ENCODE measurements at places on chromosomes 3 and 15. TPM values are rescaled to one million over a fixed set of nuclear protein-coding genes. Genes with fewer than 3 reads are reported as not detected.
A peak's percentile ranks its signal among the peaks of the same experiment; 100 is the strongest.

DNA sequence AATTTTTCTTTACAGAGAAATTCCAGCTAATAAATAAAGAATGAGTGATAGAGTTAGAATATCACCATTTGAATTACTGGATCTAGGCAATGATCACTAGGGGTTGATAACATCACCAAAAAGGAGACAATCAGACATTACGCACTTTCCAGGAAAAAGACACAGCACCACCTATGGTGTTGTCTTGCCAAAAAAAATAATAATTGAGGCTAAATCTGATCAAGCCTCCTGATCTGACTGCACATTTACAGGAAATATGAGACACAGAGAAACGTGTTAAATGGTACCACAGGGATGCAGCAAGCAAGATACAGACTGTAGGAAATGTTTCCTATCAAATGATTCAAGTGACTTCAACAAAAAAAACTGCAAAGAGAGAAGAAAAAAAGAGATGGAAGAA is 92.8 kb downstream of the EOMES start:
- no peak overlapping the region for H3K27ac ChIP-seq
- no peak for DNase-seq
- H3K27me3 ChIP-seq: no peaks in the 10 kb centered on the region
- H3K4me1 ChIP-seq: no peaks in the 10 kb centered on the region

Gene CCPG1
- total RNA-seq: 40.7 TPM

DNA sequence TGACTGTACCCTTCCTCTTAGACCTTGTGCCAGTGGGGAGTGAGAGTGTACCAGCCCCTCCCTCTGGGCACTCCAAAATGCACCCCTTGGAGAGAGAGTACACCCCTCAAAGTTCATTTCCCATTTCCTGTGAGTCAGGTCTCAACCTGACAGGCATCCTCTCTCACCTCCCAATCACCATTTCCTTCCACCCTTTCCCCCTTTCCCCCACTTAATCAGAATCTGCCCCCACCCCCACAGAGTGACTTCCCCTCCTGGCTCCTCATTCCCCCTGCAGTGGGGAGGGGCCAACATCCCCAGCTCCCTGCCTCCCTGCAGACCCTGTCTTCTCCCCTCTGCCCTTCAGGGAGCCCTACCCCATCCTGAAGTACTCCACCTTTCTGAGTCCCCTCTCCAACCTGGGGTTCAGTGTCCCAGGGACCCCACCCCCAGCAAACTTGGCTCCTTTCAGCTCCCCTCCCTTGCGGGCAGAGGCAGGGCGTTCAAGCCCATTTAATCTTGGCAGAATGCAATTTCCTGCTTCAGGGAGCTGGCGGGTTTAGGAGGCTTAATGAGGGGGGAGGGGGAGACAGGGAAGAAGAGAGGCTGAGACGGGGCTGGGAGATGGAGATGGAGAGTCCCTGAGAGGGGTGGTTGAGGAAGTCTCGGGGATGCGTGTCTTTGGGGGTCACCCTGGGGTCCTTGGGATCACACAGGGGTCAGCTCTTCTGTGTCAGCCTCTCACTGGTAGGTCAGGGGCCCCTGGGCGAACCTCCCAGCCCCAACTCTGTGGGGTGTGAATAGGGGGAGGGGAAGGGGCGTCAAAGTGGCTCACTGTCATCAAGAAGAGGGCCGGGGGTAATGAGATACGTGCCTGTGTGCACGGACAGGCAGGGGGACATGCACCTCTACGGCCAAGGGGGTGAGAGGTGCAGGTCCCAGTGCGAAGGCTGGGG is 16.6 kb upstream of the SEMA3F start:
- H3K4me1 ChIP-seq: peaks cover 29% of the 10 kb centered on the region
- peak; percentile 81 for DNase-seq
- peak overlapping the region; percentile 62 for H3K4me3 ChIP-seq
- H3K27ac ChIP-seq: no peak overlapping the region
- no peaks in the 10 kb centered on the region for H3K27me3 ChIP-seq

Gene MYL3
- total RNA-seq: 2.8 TPM

DNA sequence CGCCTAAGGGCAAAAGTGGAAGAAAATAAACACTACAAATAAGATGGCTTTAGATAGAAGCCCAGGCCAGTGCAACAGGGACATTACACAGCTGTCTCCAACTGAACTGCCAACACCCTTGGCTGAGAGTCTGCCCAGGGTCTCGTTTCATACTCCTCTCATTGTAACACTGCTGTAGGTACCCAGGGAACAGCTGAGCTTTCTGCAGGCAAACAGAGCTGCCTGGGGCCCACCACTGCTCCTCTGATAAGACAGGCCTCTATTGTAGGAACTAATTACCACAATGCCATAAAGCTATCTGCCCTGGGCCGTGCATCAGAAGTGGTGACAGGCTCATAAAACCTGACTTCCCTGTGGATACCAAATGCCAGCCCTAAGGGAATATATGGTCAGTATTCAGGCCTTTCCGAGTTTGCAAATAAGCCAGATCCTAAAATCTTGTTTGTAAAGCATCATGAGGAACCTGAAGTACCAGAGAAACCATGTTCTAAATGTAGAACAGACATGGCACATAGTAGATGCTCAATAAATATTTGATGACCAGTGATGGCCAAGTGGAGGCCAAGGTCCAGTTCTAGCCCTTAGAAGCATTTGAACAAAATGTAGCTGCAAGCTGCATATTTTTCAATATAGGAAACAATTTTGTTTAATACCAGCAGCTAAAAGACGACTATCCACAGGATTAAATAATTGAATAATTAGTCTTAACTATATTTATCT is 84.3 kb upstream of the NEO1 start:
- no peaks in the 10 kb centered on the region for H3K27me3 ChIP-seq
- H3K36me3 ChIP-seq: no peaks in the 10 kb centered on the region
- no peak overlapping the region for H3K4me3 ChIP-seq
- DNase-seq: no peak
- peaks cover 7% of the 10 kb centered on the region for H3K4me1 ChIP-seq
- no peak overlapping the region for H3K27ac ChIP-seq

GRCh38 chr3:56205406-56205805 is 262.9 kb downstream of the ERC2 start:
- DNase-seq: no peak
- no peaks in the 10 kb centered on the region for H3K27me3 ChIP-seq
- no peaks in the 10 kb centered on the region for H3K4me1 ChIP-seq
- H3K36me3 ChIP-seq: no peaks in the 10 kb centered on the region

GRCh38 chr3:18712713-18713576 is 287.8 kb upstream of the SATB1 start:
- no peaks in the 10 kb centered on the region for H3K4me1 ChIP-seq
- H3K27me3 ChIP-seq: no peaks in the 10 kb centered on the region
- H3K27ac ChIP-seq: no peak overlapping the region
- no peaks in the 10 kb centered on the region for H3K36me3 ChIP-seq

Gene PCOLCE2
- total RNA-seq: 18.0 TPM

GRCh38 chr3:66425576-66426114 is 75.2 kb downstream of the LRIG1 start:
- no peaks in the 10 kb centered on the region for H3K4me1 ChIP-seq
- no peak overlapping the region for H3K4me3 ChIP-seq
- H3K27me3 ChIP-seq: no peaks in the 10 kb centered on the region

- no peak for DNase-seq
- H3K4me1 ChIP-seq: no peaks in the 10 kb centered on the region
- no peak overlapping the region for H3K4me3 ChIP-seq
- H3K27me3 ChIP-seq: no peaks in the 10 kb centered on the region
- no peaks in the 10 kb centered on the region for H3K36me3 ChIP-seq
Observed at GRCh38 chr3:165642761-165643420, 194.3 kb downstream of the BCHE start.

DNA sequence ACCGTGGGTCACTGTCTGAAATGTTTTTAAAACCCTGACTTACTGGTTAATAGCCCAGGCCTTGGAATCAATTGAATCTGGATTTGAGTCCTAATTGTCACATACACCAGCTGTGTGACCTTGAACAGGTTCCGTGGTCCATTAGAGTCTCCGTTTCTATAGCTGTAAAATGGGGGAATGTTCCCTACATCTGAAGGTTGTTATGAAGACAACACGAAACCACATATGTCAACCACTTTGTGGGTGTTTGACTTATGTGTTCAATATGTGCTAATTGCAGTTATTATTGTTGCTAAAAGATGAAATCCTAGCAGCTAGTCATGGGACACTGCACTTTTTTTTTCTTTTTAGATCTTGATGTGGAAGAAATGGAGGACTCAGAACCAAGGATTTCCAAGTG is 35.3 kb downstream of the ZBTB38 start:
- H3K4me1 ChIP-seq: peaks cover 4% of the 10 kb centered on the region
- H3K36me3 ChIP-seq: peaks cover 34% of the 10 kb centered on the region
- no peaks in the 10 kb centered on the region for H3K27me3 ChIP-seq
- no peak overlapping the region for H3K27ac ChIP-seq
- peak overlapping the region; percentile 77 for H3K4me3 ChIP-seq

GRCh38 chr3:23865595-23866396 is 51.0 kb downstream of the NKIRAS1 start:
- H3K4me3 ChIP-seq: no peak overlapping the region
- H3K27me3 ChIP-seq: no peaks in the 10 kb centered on the region
- peaks cover 12% of the 10 kb centered on the region for H3K4me1 ChIP-seq
- peaks cover 11% of the 10 kb centered on the region for H3K36me3 ChIP-seq

GRCh38 chr3:113626503-113627371 is 69.7 kb downstream of the USF3 start:
- H3K4me1 ChIP-seq: no peaks in the 10 kb centered on the region
- H3K36me3 ChIP-seq: no peaks in the 10 kb centered on the region
- no peak overlapping the region for H3K27ac ChIP-seq
- H3K4me3 ChIP-seq: no peak overlapping the region
- peak; percentile 87 for DNase-seq
- peaks cover 15% of the 10 kb centered on the region for H3K27me3 ChIP-seq

Gene VEPH1
- 7.9 TPM for total RNA-seq

DNA sequence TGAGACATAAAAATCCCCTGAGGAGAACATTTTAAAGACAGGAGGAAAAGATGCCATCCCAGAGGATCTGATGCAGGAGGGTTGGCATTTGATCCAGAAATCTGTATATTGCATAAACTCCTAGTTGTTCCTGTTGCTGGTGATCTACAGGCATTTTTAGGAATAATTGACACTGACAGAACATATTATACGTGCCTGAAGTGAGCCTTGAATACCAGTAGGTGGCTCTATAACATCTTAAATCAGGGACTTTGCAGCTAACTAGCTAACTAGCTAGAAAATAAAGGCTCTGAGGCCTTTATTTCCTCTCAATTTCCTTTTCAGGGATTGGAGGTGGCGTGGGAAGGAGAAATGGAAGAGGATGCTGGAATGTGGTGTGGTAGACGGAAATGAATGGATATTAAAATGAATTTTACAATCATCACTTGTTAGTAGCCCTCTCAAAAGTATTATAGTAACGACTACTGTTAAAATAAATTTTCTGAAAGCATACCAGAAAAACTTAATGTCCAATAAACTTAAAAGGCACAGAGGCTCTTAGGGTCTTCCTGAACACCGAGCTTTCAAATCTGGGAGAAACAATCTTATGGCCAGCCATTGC is 73.8 kb upstream of the ZBED2 start:
- no peak for DNase-seq
- peaks cover 13% of the 10 kb centered on the region for H3K27me3 ChIP-seq
- H3K4me3 ChIP-seq: no peak overlapping the region
- H3K36me3 ChIP-seq: no peaks in the 10 kb centered on the region
- no peaks in the 10 kb centered on the region for H3K4me1 ChIP-seq

DNA sequence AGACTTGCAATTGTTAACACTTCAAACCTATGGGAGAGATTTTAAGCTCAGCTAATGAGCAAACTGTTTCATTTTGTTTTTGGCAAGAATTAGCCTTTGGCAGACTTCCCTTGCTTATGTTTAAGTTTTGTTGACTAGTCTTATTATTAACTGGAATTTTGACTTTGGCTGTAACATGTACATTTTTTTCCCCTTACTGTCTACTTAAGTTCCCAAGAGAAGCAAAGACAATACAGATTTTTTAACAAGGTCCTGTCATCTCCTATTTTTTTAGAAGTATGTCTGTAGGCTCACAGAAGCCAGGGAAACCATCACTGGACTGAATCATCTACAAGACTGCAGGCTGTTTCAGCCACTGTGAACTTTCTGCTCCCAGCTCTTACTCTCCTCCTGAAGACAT is 74.3 kb downstream of the DGKG start:
- no peak overlapping the region for H3K27ac ChIP-seq
- no peaks in the 10 kb centered on the region for H3K36me3 ChIP-seq
- H3K4me3 ChIP-seq: no peak overlapping the region
- DNase-seq: no peak

Gene ALDH1L1
- 1.5 TPM for total RNA-seq

DNA sequence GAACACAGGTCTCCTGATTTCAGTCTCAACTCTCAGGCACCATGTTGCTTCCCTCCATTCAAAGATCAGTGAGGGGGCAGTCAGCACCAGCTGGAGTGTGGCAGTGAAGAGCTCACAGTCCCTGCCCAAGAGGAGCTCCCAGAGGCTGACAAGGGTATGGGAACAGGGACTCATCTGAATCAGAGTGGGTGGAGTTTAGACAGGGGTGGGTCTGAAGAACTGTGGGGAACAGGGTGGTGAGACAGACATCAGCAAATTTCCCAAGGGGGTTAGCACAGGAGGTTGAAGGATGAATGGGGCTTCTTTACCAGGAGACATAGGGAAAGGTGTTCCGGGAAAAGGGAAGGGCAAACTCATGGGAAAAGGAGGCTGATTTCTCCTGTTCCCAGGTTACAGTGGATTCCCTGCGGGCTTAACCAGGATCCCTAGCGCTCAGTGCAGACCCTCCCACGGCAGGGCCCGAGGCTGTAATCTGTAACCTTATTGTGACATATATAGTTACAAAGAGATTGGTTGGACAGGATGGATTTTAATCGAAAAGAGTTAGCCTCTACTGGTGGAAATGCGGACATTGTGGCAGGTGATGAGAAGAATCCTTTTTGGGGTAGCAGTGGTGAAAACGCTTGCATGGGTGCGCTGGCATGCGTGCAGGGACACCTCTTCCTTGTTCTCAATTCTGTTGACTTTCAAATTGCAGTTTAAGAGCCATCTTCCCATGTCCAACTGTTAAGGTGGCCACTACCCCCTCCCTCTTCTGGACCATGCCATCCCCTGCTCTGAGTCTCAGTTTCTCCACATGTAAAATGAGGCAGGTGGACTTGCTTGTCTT is 160.3 kb downstream of the SMAD6 start:
- H3K27me3 ChIP-seq: no peaks in the 10 kb centered on the region
- DNase-seq: peak; percentile 69
- peaks cover 6% of the 10 kb centered on the region for H3K4me1 ChIP-seq
- peaks cover 7% of the 10 kb centered on the region for H3K36me3 ChIP-seq
- H3K4me3 ChIP-seq: no peak overlapping the region
- H3K27ac ChIP-seq: no peak overlapping the region

Gene KLF15
- total RNA-seq: 20.7 TPM

GRCh38 chr3:79159736-79160135 is 608.1 kb downstream of the ROBO1 start:
- no peaks in the 10 kb centered on the region for H3K27me3 ChIP-seq
- no peak overlapping the region for H3K4me3 ChIP-seq
- H3K36me3 ChIP-seq: no peaks in the 10 kb centered on the region
- H3K27ac ChIP-seq: no peak overlapping the region
- H3K4me1 ChIP-seq: no peaks in the 10 kb centered on the region

Gene MEGF11
- 1.5 TPM for total RNA-seq

Gene C2CD4A
- not detected for total RNA-seq

Gene CFAP100
- 0.66 TPM for total RNA-seq

DNA sequence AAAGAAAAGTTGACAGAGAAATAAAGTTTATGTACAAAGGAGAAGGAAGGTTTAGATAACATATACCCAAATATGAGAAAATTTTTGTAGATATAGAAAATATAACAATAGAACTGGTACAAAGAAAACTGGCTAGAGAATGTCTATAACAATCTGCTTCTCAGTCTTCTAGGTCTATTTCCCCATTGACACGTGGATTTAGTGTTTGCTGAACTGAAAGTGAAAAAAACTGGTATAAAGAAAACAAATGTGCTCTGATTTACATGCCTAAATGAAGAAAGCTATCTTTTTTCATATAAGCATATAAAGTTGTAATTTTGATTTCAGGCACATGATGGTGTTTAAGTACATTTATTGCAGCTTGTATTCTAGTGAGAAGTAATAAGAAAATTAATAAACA is 9.8 kb downstream of the KCNMB2 start:
- H3K27me3 ChIP-seq: no peaks in the 10 kb centered on the region
- no peak overlapping the region for H3K4me3 ChIP-seq
- H3K27ac ChIP-seq: no peak overlapping the region
- no peaks in the 10 kb centered on the region for H3K36me3 ChIP-seq
